ENCODE measurements at places on chromosomes 11 and 22. TPM values are rescaled to one million over a fixed set of nuclear protein-coding genes. Genes with fewer than 3 reads are reported as not detected.

DNA sequence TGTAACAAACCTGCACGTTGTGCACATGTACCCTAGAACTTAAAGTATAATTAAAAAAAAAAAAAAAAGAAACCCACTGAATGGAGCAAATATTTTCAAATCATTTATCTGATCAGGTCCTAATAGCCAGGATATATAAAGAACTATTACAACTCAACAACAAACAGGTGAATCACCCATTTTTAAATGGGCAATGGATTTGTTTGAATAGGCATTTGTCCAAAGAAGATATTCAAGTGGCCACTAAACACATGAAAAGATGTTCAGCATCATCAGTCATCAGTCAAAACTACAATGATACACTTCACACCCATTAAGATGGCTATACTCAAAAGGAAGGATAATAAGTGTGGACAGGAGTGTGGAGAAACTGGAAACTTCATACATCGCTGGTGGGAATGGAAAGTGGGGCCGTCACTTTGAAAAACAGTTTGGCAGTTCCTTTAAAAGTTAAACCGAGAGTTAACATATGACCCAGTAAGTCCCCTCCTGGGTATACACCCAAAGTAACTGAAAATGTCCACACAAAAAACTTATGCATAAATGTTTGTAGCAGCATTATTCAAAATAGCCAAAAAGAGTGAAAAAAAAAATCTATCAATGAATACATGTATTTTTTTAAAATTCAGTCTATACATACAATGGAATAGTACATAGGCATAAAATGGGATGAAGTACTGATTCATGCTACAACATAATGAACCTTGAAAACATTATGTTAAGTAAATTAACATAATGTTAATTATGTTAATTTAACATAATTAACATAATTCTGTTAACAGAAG, 53.1 kb downstream of the ARRB1 start:
- no peak for DNase-seq

DNA sequence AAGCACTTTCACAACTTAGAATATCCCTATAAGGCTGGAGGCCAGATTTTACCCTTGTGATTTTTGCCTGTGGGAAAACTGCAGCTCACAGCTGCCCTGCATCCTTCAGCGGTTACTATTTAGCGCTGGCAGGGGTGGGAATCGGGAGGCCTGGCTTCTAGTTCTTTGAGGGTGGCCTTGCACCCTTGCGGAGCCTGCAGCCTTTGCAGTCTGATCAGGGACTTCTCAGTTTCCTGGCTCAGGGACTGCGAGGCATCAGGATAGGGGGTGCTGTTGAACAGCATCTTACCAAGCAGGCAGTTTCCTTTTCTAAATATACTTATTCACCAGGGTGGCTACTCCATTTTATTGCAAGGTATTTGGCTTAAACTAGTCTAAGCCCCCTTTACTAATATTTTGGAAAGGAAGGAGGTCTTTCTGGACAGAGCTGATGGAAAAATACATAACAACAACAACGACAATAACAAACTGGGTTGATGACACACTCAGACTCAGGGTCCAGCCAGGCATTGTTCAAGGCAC, 2.9 kb upstream of the APOA1 start:
- DNase-seq: no peak

- no peak for DNase-seq
Observed at GRCh38 chr11:71119656-71120269, 132.6 kb downstream of the SHANK2 start.

GRCh38 chr22:49328118-49328475, 499.6 kb downstream of the BRD1 start:
- peak; percentile 77 for DNase-seq

Gene NAALAD2
- 0.78 TPM for total RNA-seq

DNA sequence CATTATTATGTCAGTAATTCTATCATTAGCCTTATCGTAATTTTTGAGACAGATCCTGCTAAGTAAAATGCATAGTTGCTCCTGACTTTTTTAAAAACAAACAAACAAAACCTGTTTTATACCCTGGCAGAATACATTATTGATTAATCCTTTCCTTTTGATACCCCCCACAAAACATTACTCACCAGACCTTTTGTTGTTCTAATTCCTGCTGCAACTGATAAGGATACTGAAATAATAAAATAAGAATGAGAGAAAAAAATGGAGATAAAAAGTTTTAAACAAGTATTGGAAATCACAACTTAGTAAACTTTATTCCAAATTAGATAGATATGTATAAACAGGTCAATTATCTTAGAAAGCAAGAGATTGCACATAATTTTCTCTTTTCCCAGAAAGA, 28.6 kb downstream of the MS4A4E start:
- DNase-seq: no peak

Gene UBE2L6
- total RNA-seq: 32.5 TPM

Data from esophagus muscularis mucosa (tissue), 4 donors.